ENCODE measurements at places on chromosomes 2 and 18.

DNA sequence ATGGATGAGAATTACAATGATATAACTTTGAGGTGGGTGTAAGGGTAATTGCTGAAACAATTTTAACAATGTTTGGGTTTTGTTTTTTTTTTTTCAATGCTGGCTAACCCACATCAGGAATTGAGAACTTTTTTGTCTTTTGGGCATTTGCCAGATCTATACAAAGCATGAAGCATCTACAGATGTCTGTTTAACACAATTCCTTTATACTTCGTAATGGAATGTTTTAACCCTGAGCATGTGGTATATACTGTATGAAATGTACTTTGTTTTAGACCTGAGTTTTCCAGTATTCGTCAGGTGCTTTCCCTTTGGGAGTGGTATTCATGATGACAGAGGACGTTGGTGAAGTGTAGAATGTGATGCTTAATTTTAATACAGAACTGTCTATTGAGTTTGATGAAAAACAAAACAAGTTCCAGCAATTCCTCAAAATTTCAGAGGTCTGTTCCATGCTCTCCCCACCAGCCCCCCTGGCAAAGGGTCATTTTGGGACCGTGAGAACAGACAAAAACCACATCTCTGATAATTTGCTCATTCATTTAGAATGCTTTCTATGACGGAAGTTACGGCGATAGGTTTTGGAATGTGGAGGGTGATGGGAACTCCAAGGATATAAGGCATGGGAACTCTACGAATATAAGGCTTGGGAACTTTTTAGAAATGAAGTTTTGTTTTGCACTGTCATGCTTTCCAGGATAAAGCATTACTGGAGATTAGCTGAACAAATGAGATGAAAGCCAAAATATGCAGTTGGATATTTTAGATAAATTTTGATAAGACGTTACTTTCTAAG, 14.1 kb downstream of the LIMS1 start:
- no peak for DNase-seq

DNA sequence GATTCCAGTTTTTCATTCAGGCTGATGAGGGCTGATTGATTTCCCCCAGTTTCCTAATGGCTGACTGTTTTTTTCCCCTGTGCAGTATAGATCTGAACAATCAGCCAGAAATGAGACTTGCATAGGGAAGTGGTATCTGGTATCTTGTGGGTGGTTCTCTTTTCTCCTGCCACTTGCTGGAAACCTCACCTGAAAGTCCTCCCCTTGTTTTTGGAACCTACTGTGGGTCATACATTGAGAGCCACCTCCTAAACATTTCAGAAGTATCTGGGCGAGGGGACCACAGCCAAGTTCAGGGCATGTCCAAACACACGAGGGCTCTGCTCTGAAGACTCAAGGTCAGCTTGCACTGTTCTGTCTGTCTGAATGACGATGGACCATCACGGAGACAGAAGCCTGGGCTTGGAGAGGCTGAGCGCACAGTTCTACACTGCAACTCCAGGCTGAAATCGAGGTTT, 19.3 kb downstream of the ALPK2 start:
- no peak for DNase-seq

DNA sequence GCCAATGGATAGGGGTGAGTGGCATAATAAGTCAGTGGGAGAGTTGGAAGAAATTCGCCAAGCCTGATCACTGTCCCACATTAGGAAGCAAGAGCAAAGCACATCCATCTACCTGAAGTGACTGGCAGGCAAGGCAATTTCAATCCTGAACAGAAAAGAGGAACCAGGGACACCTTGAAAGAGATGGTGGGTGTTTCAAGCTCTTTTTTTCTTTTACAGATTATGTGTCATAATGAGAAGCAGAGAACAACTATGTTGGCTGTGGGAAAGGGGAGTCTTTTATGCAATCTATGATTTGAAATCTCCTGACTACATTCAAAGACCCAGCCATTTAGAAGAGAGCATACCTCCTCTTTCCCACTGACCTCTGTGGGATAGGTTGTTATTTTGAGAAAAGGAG, 63.5 kb downstream of the TGIF1 start:
- DNase-seq, result no peak

GRCh38 chr2:61900281-61900680, 5.2 kb upstream of the COMMD1 start:
- no peak for DNase-seq

- DNase-seq, result no peak
These were observed 4.4 kb downstream of the IHH start for GRCh38 chr2:219056176-219056895.

- no peak for DNase-seq
These were observed 13.6 kb downstream of the IMPA2 start for GRCh38 chr18:11994703-11995444.

DNA sequence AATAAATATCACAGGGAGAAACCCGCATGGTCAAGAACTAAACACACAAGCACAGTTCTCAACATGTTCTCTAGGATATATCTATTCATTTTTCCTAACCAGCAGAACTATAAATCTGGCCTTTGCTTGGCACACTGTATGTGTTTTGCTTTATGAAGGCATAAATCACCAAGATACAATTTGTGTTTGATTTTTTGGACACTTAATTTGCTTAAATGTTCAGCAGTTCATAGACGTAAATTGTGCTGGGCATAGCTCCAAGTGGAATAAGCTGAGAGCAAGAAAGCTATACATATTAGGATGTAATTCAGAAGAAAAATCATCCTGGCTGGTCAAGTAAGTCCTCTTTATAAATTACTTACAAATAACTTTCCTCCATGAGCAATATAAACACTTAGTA, 341.5 kb upstream of the ATP5MC3 start:
- DNase-seq, result no peak

- DNase-seq, result no peak
These were observed 74.6 kb downstream of the ARMC9 start for GRCh38 chr2:231272991-231273390.
